CD8-positive, alpha-beta memory T cell (primary cell): ENCODE measurements at places on chromosomes 5 and 9. TPM values are rescaled to one million over a fixed set of nuclear protein-coding genes. Genes with fewer than 3 reads are reported as not detected.
A peak's percentile ranks its signal among the peaks of the same experiment; 100 is the strongest.

Gene TNC
- total RNA-seq = 1.2 TPM

- no peak overlapping the region for H3K4me3 ChIP-seq
- H3K27me3 ChIP-seq = no peaks in the 10 kb centered on the region
- no peaks in the 10 kb centered on the region for H3K4me1 ChIP-seq
- no peak overlapping the region for H3K27ac ChIP-seq
- no peaks in the 10 kb centered on the region for H3K36me3 ChIP-seq
Measured at GRCh38 chr9:99533421-99533820, 288.3 kb upstream of the NR4A3 start.

Gene IL5
- total RNA-seq = 83.0 TPM

Gene C5orf58
- total RNA-seq = not detected

Gene AFAP1L1
- not detected for total RNA-seq

- no peaks in the 10 kb centered on the region for H3K36me3 ChIP-seq
- no peak overlapping the region for H3K4me3 ChIP-seq
- no peak overlapping the region for H3K27ac ChIP-seq
- no peak for DNase-seq
- H3K27me3 ChIP-seq = no peaks in the 10 kb centered on the region
- no peaks in the 10 kb centered on the region for H3K4me1 ChIP-seq
Measured at GRCh38 chr5:110681109-110681508, 45.4 kb downstream of the TMEM232 start.

Gene ARSI
- total RNA-seq = not detected

DNA sequence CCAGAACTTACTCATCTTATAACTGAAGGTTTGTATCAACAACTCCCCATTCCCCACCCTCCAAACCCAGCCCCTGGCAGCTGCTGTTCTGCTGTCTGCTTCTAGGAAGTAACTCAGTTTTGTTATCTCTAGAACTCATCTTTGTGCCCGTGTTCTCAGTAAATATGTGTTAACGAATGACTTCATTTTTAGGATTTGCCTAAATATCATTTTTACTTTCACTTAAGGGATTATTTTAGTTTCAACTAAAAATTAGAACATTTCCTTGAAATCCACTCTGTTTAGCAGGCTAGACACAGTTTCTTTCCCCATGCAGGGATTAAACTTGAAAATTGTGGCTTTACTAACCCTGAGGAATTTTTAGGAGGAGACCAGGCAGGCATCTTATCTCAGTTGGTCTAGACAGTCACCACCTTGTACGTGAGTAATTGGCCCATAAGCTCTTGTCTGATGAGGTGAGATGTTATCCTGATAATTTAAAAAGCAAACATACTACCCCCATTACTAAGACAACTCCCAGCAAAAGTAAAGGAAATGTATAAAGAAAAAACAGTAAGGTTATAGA lies 68.2 kb upstream of the TNFAIP8 start:
- peak overlapping the region; percentile 70 for H3K27ac ChIP-seq
- H3K27me3 ChIP-seq = no peaks in the 10 kb centered on the region
- H3K4me1 ChIP-seq = peaks cover 96% of the 10 kb centered on the region
- H3K36me3 ChIP-seq = no peaks in the 10 kb centered on the region

DNA sequence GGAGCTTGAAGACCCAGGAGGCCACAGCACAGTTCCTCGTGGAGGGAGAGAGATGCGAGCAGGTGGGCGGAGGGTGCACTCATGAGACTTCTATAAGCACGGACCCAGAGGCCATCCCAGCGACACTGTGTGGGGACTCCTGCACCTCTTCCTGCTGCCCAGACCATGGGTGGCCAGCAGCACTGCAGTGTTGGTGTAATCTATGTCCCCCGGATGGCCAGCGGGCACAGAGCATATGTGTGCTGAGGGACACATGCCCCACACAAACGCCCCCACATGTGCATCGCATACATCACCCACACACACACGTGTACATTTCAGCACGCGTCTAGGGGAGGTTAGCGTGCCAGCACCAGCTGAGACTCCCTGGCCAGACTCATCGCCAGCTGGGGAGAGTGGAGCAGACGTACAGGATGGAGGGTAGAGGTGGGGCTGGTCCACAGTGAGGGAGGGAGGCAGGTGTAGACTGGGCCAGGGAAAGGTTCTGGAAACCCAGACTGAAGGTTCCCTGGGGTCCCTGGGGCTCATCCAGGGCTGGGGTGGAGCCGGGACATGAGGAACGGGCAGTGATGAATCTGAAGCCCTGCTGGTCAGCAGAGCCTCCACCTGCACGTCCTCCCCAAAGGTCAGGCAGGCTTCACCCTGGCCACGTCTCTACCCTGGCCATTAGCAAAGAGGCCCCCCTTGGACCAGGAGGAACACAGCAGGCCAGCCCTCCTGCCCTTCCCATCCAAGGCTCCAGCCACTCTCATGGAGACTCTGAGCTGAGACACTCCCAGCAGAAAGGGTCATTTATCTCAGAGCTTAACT lies 27.6 kb downstream of the ADAMTS2 start:
- no peaks in the 10 kb centered on the region for H3K27me3 ChIP-seq
- DNase-seq = peak; percentile 11
- no peaks in the 10 kb centered on the region for H3K36me3 ChIP-seq
- H3K27ac ChIP-seq = no peak overlapping the region

DNA sequence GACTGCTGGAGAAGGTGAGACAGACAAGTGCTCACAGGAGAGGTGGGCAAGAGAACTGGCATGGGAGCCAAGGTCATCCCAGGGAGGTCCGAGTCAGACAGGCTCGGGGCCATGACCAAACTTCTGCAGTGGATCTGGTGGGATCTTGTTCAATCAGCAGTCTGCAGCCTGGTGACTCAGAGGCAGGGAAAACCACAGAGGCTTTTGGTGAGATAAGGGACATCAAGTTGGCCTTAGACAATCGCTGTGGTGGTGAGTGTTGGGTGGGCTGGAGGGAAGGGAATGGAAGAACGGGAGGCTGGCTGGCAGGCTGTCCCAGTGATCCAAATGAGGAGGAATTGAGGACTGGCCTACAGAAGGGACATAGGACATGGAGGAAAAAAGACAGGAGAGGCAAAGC lies 123.8 kb downstream of the TMEM174 start:
- H3K4me3 ChIP-seq = no peak overlapping the region
- H3K27me3 ChIP-seq = peaks cover 53% of the 10 kb centered on the region
- H3K27ac ChIP-seq = no peak overlapping the region
- DNase-seq = no peak

DNA sequence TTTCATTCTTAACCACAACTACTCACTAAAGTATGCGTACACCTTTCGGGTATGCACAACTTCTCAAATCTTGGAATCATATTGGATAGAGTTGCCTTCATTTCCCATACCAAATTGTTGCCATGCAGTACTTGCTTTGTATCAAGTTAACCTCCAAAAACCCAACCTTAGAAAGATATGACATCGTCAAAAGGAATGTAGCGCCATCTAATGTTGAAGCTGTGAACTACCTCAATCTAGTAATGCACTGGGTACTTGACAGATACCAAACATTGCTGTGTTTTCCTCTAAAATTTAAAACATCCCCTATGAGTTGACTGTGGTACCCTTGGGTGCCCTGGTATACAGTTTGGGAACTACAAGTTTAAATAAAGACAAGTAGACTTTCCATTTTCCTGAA lies 318.4 kb downstream of the ARL15 start:
- H3K4me1 ChIP-seq = no peaks in the 10 kb centered on the region
- no peak overlapping the region for H3K27ac ChIP-seq
- no peaks in the 10 kb centered on the region for H3K36me3 ChIP-seq
- no peaks in the 10 kb centered on the region for H3K27me3 ChIP-seq
- no peak overlapping the region for H3K4me3 ChIP-seq
- DNase-seq = no peak

DNA sequence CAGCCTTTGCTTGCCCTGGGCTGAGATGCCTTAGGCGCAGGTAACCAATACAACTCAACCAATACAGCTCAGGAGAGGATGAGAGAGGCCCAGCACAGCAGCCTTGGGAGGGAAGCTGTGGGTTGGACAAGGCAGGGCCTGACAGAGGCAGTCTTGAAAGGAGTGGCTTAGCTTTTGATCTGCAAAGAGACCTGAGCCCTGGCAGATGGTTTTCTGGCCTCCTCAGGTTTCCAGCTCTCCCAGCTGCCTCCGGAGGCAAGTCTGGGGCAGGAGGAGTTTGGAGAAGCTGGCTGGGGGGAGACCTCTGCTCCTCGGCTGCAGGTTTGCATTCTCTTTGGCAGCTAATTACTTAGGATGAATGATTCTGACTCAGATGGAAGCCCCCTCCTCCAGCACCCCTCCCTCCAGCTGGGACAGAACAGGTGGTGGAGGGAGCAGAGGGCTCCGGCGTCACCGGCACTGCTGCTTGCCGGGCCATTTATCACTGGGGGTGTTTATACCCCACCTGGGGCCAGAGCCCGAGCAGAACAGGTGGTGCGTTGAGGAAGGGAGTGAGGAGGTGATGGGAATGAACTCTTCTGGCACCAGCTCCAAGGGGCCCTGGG lies 50.8 kb downstream of the TSPAN17 start:
- H3K27me3 ChIP-seq = peaks cover 5% of the 10 kb centered on the region
- H3K4me3 ChIP-seq = no peak overlapping the region
- H3K36me3 ChIP-seq = no peaks in the 10 kb centered on the region
- no peak overlapping the region for H3K27ac ChIP-seq

Gene RAPGEF6
- total RNA-seq = 29.2 TPM

Gene HNRNPAB
- 673 TPM for total RNA-seq

Gene CATSPER3
- total RNA-seq = 0.29 TPM

Gene TAF11L4
- not detected for total RNA-seq

Gene SLC46A2
- total RNA-seq = not detected

Gene PTGDS
- 0.24 TPM for total RNA-seq

DNA sequence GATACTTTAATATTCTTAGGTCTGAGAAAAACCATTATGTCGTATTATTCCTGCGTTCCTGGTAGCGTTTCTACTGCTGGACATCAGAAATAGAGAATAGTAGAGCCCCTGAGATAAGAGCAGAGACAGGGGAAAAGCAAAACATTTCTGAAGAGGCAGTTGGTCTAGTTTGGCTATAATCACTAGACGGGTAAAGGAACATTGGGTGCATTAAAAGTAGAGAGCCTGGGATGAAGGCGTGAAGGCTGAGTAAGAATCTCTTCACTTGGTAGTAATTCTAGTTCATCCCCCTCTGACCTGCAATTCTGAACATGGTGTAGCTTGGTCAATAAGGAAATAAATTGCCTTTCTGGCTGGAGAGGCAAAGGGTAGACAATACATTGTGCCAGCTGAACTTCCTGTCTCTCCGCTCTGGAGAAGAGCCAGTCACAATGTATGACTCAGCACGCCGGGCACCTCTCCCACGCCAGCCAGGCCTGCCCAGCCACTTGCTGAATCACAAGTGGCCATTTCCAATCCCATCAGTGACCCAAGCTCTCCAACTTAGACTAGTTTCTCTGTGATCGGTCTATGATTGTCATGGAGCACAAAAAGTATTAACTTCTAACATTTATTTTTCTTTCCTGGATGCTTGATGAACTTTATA lies 75.4 kb downstream of the STK32A start:
- H3K27me3 ChIP-seq = no peaks in the 10 kb centered on the region
- no peak for DNase-seq
- no peaks in the 10 kb centered on the region for H3K36me3 ChIP-seq
- H3K4me3 ChIP-seq = no peak overlapping the region
- H3K27ac ChIP-seq = no peak overlapping the region

GRCh38 chr5:174751154-174752000 lies 27.0 kb downstream of the MSX2 start:
- H3K27ac ChIP-seq = no peak overlapping the region
- peaks cover 10% of the 10 kb centered on the region for H3K27me3 ChIP-seq
- H3K4me3 ChIP-seq = no peak overlapping the region
- H3K36me3 ChIP-seq = no peaks in the 10 kb centered on the region
- no peaks in the 10 kb centered on the region for H3K4me1 ChIP-seq
- no peak for DNase-seq

Gene PLEKHG4B
- total RNA-seq = not detected

- no peaks in the 10 kb centered on the region for H3K4me1 ChIP-seq
- H3K36me3 ChIP-seq = no peaks in the 10 kb centered on the region
- no peak for DNase-seq
- H3K4me3 ChIP-seq = no peak overlapping the region
- H3K27ac ChIP-seq = no peak overlapping the region
Measured at GRCh38 chr9:14131356-14132088, 182.4 kb downstream of the NFIB start.

Gene FOXD4L5
- total RNA-seq = not detected

DNA sequence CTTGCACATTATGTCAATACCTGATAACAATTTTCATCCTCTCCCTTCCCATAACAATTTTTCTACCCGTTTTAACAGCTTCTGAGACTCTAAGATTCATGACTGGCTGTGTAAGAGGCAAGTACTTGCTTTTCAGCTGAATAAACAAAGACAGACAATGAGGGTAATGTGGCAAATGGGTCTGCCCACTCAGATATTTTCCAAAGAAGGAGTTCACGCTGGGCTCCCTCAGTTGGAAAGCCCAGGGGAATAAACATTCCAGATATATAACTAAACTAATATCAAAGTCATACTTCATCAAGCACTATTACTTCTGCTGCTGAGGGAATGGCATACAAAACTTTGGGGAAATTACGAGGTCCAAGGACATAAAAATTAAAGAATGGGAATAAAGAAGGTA lies 24.4 kb downstream of the MEGF9 start:
- H3K27me3 ChIP-seq = no peaks in the 10 kb centered on the region
- H3K36me3 ChIP-seq = no peaks in the 10 kb centered on the region
- H3K4me3 ChIP-seq = no peak overlapping the region
- H3K27ac ChIP-seq = no peak overlapping the region
- no peak for DNase-seq

Gene ANKRD34B
- total RNA-seq = not detected

GRCh38 chr5:1793301-1793740 lies 6.3 kb downstream of the MRPL36 start:
- H3K4me3 ChIP-seq = peak overlapping the region; percentile 11
- no peak overlapping the region for H3K27ac ChIP-seq
- peaks cover 34% of the 10 kb centered on the region for H3K4me1 ChIP-seq
- peak; percentile 51 for DNase-seq
- H3K36me3 ChIP-seq = peaks cover 8% of the 10 kb centered on the region
- no peaks in the 10 kb centered on the region for H3K27me3 ChIP-seq

GRCh38 chr5:114223866-114224265 lies 138.0 kb upstream of the KCNN2 start:
- no peak overlapping the region for H3K27ac ChIP-seq
- no peaks in the 10 kb centered on the region for H3K27me3 ChIP-seq
- no peak overlapping the region for H3K4me3 ChIP-seq
- no peaks in the 10 kb centered on the region for H3K4me1 ChIP-seq

- no peak for DNase-seq
- no peaks in the 10 kb centered on the region for H3K36me3 ChIP-seq
- H3K27ac ChIP-seq = no peak overlapping the region
Measured at GRCh38 chr5:73749485-73750270, 123.7 kb downstream of the ARHGEF28 start.

Gene GLRA1
- total RNA-seq = not detected
